GM04503 (cell line): ENCODE measurements at places on chromosomes 12 and 14.

DNA sequence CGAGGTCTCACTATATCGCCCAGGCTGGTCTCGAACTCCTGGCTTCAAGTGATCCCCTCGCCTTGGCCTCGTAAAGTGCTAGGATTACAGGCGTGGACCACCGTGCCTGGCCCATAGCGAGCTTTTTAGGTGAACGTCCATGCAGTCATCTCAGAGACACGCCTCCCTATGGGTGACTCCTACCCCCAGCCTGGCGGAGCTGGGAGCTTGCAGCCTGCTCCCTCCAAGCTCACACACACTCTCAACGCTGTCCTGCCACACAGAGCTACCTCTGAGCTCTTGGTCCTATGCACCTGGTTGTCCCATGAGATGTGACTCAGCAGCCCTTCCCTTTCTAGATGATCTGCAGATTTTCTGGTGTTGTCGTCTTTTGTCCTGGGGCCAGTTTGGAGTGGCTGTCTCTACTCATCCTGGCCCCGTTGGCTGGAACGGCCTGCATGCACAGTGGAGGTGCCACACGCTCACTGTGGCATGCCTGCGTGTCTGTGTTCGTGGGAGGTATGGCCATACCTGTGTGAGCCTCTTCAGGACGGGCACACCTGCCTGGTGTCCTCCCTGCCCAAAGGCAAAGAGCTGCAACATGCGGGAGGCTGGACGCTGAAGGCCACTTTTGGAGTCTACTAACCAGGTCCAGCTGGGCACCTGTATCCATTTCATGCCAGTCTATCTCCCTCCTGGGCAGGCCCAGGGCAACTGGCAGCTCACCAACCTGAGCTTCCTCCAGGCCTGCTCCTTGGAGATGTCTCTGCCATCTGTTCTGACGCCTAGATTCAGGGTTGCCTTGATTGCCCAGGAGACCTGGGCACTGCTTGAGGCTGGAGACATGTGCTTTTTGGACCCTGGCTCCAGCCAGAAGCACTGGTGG lies 18.1 kb downstream of the CABP1 start:
- no peak for DNase-seq

DNA sequence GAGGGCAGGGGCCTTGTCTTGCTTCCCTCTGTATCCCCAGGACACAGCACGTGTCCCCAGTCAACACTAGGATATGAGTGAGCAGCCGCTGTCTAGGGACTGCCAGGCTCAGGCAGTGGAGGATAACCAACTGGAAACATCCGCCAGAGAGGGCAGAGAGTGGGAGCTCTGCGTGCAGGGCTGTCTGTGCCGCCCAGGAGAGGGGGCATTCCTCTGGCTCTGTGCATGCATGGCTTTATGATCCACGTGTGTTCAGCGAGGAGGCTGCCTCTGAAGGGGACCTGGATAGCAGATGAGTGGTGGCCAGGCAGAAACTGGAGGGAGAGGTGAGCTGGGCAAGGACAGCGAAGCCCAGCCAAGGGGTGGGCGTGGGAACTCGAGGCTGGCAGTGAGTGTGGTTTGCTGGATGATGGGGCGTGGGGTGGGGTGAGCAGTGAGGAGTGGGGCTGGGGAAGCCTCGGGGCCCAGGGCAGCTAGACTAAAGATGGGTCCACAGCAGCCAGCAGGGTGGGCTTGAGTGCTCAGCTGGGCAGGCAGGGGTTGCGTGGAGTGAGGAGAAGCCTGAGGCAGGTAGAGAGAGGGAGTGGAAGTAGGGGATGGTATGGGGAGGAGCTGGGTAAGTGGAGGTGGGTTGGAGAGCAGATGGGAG lies 72.9 kb downstream of the PRIMA1 start:
- no peak for DNase-seq

DNA sequence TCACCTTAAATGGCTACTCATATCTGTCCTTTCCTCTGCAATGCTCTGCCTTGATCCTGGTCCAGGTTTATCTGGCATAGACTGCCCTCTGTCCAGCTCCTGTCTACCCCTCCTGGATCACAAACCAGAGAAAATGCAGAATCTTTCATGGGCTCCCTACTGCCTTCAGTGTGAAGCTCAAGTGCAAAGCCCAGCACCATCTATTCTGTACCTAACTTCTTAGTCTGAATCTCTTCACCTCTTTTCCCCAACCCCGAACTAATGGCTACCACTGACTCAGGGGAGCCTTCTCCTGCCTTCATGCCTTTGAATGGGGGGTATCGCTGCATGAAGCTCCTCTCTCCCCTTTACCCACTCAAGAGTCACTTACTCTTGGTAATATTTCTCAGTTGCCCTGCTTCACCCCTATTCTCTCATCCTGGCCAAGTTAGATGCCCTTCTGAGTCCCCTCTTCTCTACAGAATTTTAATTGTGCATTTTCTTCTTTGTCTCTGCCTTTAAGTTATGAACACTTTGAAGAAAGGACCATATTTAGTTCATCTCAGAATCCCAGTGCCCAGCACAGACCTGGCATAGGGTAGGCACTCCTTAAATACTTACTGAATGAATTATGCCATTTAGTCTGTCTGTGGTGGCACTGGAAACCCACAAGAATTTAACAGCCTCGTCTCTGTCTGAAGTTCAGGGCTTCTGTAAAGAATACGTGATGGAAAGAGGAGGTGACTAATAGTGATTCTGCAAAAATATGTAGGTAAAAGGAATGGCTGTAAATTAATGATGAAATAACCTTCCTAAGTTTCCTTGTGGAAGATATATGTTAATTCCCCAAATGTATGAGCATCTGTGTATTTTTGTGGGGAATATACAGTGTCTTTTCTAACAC lies 191.3 kb upstream of the AMIGO2 start:
- peak; percentile 56 for DNase-seq

DNA sequence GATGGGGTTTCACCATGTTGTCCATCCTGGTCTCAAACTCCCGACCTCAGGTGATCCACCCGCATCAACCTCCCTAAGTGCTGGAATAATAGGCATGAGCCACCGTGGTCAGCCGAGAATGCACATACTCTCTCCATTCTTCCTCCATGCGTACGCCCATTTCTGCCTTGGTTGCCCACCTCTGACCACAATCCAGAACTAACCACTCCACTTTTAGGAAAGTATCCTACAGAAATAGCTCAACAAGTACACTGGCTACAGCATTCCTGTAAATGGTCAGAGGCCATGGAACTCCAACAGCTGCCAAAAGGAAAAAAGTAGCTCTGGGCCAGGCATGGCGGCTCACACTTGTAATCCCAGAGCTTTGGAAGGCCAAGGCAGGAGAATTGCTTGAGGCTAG lies 60.7 kb downstream of the IRF2BPL start:
- DNase-seq, result no peak

- DNase-seq, result no peak
These were observed 20.6 kb upstream of the BDKRB1 start for GRCh38 chr14:96235426-96235825.

DNA sequence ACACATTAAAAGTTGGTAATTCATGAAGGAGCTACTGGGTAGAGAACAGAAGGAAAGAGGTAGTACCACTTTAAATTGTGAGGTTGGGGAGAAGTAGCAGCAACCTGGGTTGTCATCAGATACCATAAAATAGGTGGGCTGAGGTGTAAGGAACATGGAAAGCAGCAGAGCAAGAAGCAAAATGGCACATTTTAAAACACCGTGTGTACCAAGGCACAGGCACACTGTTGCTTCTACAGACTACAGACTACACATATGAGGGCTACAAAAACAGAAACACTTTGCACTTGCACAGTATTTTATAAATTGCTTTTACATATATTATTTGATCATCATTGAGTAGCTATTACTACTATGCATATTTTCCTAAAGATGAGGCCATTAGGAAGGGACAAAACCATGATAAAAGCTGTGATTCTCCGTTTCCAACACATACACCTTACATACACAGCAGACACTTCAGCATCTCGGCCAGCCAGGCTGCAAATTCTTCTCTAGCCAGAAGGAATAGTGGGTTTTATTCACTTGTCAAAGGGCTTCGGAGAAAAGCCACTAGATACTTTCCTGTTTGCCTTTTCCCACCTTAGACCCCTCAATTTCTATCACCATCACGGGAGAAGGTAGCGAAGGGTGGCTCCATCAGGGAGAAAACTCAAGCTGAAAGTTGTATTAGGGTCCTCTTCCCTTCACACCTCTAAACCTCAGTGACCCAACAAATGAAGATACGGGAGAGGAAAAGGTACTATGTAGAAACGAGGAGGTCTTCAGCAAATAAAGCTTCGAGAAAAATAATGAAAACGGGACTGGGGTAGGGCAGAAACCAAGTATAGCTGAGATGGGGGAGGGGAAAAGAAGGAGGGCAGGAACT lies 1.6 kb downstream of the PYM1 start:
- no peak for DNase-seq

DNA sequence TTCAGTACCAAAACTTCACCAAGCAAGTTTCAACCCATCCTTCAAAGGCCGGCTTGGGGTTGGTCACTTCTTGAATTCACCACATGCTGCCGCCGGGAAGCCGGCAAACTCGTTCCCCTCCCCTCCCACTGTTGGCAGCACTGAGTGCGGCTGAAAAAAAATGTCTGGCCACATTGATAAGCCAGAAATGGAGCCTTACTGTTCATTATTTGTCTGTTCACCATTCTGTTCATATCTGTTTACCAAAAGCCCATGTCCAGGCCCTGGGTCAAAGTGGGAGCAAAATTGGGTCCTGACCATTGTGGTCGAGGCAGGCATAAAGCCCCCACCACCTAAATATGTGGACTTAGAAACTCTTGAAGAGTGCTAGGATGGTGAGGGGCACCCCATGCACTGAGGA lies 7.3 kb upstream of the HSP90AA1 start:
- no peak for DNase-seq
